ENCODE measurements at places on chromosomes 1 and 21.

- DNase-seq: no peak
These were observed 11.8 kb downstream of the CEPT1 start for GRCh38 chr1:111151838-111152237.

- DNase-seq: no peak
These were observed 172.6 kb downstream of the PLA2G4A start for GRCh38 chr1:187001198-187001889.

- DNase-seq: no peak
These were observed 72.2 kb upstream of the MAN1A2 start for GRCh38 chr1:117295001-117295400.

GRCh38 chr1:179296356-179297104 is 2.9 kb downstream of the SOAT1 start:
- DNase-seq: no peak

GRCh38 chr21:34974162-34974981 is 74.7 kb downstream of the RUNX1 start:
- peak; percentile 34 for DNase-seq

- DNase-seq: no peak
These were observed 173.0 kb upstream of the UBE2U start for GRCh38 chr1:64030411-64030810.

DNA sequence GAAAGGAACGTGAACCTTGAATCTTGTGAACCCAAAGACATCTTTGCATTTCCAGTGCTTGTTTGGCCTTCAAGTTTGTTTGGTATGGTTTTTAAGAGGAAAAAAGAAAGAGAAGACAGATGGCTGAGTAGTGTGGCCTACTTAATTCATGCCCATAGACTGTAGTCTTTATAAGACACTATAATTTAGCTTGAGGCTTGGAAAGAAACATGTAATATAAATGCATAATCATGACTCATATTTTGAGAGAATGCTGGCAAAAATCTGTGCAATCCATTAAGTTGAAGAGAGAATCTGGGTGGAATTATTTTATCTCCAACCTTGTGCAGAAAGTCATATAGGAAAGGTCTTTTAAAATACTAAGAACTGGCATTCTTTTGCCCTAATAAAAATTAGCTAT is 179.3 kb downstream of the SIPA1L2 start:
- no peak for DNase-seq

- DNase-seq: no peak
These were observed 60.4 kb downstream of the ALG14 start for GRCh38 chr1:95012389-95012788.

- no peak for DNase-seq
These were observed 78.0 kb downstream of the MEGF6 start for GRCh38 chr1:3533067-3534048.

- no peak for DNase-seq
These were observed 100.7 kb upstream of the SLC25A33 start for GRCh38 chr1:9438431-9439073.

- DNase-seq: no peak
These were observed 2.1 kb upstream of the FOXD2 start for GRCh38 chr1:47435506-47436303.

DNA sequence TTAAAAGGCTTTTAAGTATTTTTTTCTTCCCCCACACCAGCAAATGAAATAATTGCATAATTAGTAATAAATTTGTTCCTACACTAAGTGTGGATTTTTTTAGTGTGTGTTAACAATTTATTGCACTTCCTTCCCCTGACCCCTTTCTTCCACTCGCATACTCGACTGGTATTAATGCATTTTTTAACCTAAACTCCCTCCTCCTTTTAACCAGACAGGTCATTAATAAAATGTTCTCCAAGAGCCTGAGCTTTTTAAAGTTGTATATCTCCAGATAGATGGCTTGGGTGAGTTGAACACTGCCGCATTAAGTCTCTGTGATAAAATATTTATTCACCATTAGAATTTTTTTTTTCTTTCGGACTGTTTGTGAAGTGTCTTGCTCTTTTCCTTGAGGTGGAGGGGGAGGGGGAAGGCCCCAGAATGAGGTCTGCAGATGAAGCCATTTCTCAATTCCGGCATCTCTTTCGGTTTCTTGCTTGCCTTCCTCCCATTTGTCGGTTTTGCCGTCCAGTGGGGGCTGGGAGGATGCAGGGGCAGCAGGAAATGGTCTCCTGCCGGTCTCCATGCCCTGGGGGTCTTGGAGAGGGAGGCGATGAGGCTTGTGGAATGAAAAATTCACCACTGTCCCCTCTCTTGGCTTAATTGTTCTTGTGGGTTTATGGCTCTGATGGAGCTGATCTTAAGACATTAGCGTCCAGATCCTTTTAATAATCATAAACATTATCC is 64.1 kb upstream of the ACTL8 start:
- no peak for DNase-seq

- peak; percentile 54 for DNase-seq
These were observed 91.6 kb downstream of the LRRC8C start for GRCh38 chr1:89724369-89725010.

All from stimulated activated CD8-positive, alpha-beta memory T cell treated with anti-CD3 and anti-CD28 coated beads, Interleukin-7, amount 100 ng/mL, for 48 hours (primary cell).